ENCODE measurements at places on chromosomes 13 and 19.
A peak's percentile ranks its signal among the peaks of the same experiment; 100 is the strongest.

- DNase-seq = no peak
Observed at GRCh38 chr19:8504919-8505318, 2.5 kb upstream of the PRAM1 start.

GRCh38 chr19:35316560-35316959 is 12.4 kb upstream of the CD22 start:
- no peak for DNase-seq

GRCh38 chr13:97261254-97262005 is 39.3 kb downstream of the MBNL2 start:
- DNase-seq = no peak

- DNase-seq = peak; percentile 59
Observed at GRCh38 chr19:47430041-47430802, 10.9 kb upstream of the MEIS3 start.

DNA sequence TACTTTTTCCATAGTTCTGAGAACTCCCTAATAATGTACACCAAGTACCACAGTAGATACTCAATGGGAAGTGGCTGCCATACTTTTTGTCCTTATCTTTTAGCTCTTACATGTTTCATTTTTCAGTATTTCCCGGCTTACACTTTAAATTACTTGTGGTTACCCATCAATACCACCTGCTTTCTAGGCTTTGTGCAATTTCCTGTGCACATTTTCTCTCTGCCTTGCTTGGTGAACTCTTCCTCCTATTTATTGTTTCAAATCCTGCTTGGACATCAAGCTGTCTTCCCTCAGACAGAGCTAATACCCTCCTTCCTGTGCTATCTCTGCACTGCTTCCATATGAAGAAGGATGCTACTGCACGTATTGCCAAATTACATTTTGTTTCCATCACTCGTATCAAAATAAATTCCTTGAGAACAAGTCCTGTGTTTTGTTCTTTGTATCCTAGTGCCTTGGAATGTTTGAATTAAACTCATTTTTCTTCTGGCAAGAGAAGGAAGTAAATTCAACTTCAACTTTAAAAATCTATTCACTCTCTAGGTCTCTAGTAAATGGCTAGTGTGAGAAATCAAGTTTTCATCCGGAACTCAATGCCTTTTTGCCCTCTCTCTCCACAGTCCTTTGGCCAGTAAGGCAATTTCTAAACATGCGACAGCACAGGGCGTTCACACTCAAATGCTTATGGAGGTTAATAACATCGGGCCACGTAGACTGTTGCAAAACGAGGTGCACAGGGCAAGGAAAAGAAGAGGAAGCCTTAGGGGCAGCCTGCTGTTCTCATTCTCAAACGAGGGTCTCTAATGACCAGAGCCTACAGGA is 5.6 kb downstream of the ZAR1L start:
- no peak for DNase-seq

DNA sequence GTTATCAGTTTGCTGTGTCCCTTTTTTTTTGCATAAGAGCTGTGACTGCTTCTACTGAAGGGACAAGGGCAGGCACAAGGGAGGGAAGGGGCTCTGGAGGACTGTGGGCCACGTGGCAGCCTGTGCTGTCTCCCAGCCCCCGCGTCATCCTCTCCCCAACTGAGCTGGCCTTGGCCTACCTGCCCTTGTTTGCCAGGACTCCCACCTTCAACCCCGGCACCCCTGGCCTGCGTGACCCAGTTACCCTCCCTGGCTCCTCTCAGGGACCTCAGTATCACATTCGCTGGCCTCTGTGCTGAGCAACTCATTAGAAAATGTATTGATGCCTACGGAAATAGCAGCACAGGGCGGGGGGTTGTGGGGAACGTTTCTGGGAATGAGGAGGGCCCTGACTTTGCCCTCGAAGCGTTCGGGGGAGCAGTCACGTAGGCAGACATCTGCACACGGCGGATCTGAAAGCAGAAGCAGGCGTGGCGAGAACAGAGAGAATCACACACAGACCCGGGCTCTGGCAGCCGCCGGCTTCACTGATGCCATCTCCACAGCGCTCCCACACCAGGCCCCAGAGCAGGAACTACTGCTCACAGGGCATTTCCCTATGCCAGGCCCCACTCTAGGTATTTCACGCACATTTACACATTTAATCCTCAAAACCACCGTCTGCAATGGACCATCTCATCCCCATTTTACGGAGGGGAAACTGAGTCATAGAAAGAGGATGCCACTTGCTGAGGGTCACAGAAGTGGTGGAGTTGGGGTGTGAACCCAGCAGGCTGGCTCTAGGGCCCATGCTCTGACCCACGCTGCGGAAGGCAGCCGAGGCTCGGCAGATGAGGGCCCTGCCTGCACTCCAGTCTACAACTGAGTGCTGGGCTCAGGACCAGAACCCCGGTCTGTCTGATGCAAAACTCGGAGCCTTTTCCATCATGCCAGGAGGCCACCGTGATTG is 5.7 kb upstream of the ATF5 start:
- no peak for DNase-seq

GRCh38 chr13:113849981-113850721 is 13.7 kb downstream of the GAS6 start:
- no peak for DNase-seq

DNA sequence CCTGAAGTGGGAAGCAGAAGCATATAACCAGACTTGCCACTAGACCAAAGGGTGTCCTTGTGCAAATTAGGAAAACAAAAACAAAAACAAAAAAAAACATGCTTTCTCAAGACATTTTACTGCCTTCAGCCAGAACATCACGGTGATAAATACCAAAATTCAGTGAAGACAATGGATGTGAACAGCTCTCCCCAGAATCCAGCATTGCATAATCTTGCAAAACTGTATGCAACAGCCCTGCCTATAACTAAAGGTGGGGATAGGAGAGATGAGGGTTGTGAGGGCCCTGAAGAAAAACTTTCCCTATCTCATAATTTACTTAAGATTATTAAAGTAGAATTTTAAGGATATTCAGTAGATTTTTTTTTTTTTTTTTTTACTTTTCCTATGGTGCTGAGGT is 24.9 kb upstream of the NDFIP2 start:
- DNase-seq = no peak

DNA sequence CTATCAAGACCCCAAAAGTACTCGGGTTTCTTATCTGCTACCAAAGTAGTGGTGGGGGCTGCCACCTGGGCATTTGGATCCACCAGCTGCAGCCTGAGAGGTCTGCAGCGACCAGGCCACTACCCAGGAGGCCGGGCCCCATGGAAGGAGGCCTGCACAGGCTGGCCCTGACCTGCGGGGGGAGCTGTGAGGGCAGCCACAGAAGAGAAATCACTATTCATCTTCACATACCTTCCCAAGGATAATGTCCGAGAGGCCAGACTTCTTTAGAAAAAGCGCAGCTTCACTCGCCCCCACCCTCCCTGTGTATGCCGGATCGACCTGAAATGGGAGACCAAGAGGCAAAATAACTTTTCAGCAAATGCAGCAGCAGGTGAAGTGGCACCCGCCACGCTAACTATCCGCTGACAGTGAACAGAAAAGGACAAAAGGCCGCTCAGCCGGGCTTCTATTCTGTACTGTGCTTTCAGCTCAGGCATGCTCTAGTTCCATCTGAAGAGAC is 30.1 kb downstream of the EPS15L1 start:
- no peak for DNase-seq

DNA sequence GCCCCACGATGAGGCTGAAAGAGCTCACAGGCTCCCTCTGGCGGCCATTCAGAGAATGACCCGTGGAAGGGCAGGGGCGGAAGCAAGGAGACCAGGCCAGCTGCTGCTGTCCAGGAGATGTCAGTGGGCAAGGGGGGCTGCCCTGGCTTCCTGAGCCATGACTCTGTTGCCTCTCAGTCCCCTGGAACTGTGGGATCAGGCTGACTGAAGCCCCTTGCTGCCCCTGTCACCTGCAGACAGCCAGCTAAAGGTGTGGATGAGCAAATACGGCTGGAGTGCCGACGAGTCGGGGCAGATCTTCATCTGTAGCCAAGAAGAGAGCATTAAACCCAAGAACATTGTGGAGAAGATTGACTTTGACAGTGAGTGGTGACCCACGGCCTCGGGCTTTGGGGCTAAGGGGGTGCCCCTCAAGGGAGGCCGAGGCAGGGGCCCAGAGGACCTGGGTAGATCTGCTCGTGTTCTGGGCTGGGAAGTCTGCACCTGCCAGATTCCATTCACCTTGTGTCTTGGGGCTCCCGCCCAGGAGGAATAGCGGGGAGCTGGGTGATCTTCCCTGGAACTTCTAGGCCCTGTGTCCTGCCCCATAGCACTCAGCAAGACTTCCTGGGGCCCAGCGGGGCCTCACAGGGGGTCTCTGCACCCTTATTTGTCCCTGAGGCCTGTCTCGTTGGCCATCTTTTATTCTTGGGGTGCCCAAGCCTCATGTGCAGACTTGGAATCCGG is 12.5 kb upstream of the ACTN4 start:
- DNase-seq = peak; percentile 75

- peak; percentile 55 for DNase-seq
Observed at GRCh38 chr13:99496184-99497142, 4.8 kb upstream of the TM9SF2 start.

DNA sequence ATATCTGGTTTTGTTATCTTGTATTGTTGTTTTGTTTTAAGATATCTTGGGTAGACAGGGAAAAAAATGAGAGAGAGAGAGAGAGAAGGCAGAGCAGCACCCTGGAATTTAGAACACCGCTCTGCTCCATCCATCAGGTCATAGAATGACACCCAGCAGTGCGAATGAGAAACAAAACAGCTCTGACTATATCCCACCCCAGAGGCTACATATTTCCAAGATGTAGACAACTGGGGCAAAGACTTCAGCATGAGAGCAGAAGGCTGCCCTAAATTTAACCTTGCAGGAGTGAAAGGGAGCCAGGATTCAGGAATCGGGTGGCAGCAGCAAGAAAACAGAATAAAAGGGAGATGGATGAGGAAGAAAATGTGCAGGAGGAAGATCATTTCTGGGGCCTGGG is 46.5 kb downstream of the TNFSF13B start:
- DNase-seq = no peak

- DNase-seq = no peak
Observed at GRCh38 chr13:72004246-72004645, 137.2 kb upstream of the DACH1 start.

DNA sequence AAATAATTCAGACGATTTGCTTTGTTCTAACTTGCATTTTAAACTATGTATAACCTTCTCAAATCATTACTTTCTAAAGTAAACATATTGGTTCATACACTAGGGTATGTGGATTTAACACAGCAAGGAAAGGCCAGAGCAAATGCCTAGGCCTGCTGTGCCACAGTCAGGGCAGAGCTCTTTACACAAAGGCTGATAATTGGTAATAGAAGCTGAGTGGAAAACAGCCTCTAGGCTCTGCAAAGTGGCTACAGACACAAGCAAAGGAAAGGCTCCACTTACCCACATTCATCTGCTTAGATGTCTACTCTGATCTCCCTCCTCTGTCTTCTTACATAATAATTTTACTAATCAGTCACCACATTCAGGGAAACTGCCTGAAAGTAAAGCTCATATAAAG is 382.9 kb downstream of the OLFM4 start:
- DNase-seq = no peak

- DNase-seq = no peak
Observed at GRCh38 chr19:4929186-4929585, 19.9 kb downstream of the UHRF1 start.

DNA sequence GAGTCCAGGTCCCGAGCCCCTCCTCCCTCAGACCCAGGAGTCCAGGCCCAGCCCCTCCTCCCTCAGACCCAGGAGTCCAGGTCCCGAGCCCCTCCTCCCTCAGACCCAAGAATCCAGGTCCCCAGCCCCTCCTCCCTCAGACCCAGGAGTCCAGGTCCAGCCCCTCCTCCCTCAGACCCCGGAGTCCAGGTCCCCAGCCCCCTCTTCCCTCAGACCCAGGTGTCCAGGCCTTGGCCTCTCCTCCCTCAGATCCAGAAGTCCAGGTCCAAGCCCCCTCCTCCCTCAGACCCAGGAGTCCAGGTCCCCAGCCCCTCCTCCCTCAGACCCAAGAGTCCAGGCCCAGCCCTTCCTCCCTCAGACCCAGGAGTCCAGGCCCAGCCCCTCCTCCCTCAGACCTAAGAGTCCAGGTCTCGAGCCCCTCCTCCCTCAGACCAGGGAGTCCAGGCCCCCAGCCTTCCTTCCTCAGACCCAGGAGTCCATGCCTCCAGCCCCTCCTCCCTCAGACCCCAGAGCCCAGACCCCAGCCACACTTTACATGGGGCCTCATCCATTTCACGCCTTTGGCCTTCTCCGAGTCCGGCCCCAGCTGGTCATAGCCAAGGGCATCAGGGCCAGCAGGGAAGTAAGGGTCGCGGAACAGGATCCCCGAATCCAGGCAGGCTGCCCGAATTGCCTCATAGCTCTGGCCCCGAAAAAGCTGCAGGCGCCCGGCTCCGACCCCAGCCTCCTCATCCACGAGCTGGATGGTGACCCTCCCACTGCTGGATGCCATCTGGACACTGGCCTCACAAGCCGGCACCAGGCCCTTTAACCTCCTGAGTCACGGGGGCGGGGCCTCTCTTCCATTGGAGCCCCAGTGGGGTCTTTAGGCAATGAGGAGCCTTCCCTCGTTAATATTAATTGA is 628 bp downstream of the CAPN12 start:
- DNase-seq = peak; percentile 5

DNA sequence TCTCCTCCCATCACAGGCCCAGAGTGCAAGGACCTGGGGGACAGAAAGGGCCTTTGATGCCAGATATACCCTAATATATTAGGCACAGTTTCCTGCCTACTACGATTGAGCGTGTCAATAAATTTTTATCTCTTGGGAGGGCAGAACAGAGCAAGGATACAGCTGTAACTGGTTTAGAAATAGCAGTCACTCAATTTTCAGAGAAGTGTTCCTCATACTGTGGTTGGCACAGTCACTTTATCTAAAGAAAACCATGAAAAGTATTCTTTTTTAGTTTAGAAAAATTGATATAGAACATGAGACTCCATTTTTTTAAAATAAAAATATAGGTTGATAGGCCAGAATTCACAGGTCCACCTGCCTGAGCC is 460 bp upstream of the ZNF155 start:
- DNase-seq = no peak

DNA sequence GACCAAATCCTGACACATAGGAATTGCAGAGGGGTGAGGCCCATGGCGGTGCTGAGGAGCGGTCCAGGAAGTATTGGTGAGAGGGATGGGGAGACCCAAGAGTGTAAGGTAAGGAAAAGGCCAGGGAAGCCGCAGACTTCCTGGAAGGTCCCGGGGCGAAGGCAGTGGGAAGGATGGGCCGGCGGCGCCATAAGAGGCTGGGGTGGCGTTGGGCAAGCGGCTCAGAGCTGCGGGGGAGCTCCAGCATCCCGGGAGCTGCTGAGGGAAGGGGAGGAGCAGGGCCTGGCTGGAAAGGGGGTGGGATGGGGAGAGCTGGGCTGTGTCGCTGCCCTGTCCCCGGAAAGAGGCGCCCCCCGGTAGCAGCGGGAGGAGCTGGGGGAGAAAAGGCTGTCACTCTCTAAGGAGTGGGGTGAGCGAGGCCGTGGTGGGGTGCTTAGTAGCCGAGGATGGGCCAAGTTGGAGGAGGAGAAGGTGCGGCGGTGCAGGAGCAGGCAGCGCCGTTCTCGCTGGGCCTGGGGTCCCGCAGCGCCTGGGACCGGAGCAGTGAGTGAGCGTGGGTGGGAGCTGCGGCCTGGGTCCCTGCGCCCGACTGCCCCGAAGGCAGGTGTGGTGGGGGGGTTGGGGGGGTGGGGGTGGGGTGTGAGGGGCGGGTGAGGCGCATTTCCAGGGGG is 30.7 kb downstream of the C1QTNF9 start:
- DNase-seq = no peak
